ENCODE measurements at places on chromosomes 2 and 18.

DNA sequence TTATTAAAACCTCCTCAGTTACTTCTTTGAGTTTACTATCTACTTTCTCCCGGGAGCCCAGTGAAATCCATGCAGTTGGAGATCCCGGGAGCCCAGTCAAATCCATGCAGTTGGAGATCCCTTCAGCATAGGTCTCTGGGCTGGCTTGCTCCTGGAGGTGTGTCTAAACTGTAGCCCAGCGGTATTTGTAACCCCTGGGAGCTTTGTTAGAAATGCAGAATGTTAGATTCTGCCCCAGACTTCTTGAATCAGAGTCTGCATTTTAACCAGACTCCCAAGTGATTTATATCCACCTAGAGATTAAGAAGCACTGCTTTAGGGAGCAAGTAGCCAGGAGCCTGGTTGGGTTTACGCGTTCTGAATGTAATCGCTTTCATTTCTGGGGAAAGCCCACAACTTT lies 54.5 kb downstream of the ARHGAP28 start:
- no peak for DNase-seq

DNA sequence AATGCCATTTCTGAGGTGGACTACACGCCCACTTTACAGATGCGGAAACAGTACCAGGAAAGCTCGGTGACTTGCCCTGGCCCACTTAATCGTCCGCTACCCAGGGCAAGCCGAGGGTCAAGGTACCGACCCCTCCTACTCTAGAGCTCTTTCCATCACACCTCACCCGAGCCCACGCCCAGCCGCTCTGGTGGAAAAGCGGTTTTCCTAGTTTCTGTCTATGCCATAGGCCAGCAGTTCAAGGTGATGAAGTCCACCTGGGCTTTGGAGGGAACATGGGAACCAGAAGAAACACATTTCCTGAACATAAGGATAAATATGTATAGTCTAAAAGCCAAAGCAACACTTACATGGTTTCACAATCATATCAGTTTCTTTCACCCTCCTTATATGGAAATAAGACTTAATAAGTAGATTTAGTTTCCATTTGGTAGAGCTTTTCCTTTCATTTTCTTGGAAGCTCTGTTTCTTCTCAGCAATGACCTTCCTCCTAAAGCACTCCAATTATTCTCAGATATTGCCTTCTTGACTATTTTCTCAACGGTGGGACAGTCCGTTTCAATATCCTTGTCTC lies 567 bp downstream of the VWA3B start:
- DNase-seq: no peak

DNA sequence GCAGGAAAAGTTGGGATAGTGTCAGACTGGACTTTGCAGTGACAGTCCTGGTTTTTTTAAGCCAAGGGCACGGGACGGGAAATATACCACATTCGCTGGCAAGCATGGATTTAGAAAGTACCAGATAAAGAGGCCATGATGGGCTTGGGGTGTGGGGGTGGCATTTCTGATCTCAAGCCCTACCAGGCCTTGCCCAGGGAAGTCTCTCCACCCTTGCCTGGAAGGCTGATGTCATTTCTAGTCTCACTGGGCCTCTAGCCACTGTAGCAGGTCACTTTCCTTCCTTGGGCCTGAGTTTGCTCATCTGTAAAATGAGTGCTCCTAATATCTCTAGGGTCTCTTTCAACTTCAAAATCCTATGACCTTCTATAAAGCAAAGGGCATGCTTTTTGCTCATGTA lies 1.8 kb downstream of the ZBTB7C start:
- no peak for DNase-seq

DNA sequence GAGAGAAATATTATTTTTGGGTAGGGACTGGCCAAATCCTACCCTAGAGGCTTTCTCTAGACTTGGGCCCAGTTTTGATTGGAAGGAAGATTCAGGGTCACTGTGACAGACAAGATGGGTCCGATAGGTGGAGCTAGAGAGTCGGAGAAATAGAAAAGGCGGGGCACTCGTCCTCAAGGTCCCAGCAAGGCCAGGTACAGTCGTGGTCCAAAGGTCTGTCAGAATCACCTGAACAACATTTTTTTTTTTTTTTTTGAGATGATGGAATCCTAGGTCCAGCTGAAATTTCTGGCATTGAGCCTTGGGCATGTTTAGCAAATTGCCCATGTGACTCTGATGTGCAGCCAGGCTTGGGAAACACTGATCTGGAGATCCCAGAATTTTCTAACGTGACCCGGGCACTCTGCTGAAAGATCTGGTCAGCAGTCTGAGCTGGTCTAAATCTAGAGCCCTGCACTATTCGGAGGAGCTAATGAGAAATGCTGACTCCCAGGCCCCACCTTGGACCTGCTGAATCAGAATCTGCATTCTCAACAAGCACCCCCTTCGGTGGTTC lies 23.0 kb upstream of the NTSR2 start:
- DNase-seq: peak; percentile 50

DNA sequence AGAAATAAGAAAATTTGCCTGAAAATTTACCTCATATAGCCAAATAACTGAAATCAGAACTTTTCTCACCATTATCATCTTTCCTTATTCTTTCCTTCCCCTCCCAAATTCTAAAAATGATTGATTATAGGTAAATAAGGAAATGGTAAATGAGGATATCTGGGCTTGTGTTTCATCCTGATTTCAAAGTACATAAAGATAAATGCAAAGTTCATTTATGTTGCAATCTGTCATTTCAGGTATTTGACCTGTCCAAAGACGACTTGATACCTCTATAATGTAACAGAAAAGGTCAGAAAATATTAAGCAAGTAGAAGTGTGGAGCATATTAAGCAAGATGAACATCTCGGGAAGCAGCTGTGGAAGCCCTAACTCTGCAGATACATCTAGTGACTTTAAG lies 3.4 kb downstream of the RBBP8 start:
- DNase-seq: no peak

DNA sequence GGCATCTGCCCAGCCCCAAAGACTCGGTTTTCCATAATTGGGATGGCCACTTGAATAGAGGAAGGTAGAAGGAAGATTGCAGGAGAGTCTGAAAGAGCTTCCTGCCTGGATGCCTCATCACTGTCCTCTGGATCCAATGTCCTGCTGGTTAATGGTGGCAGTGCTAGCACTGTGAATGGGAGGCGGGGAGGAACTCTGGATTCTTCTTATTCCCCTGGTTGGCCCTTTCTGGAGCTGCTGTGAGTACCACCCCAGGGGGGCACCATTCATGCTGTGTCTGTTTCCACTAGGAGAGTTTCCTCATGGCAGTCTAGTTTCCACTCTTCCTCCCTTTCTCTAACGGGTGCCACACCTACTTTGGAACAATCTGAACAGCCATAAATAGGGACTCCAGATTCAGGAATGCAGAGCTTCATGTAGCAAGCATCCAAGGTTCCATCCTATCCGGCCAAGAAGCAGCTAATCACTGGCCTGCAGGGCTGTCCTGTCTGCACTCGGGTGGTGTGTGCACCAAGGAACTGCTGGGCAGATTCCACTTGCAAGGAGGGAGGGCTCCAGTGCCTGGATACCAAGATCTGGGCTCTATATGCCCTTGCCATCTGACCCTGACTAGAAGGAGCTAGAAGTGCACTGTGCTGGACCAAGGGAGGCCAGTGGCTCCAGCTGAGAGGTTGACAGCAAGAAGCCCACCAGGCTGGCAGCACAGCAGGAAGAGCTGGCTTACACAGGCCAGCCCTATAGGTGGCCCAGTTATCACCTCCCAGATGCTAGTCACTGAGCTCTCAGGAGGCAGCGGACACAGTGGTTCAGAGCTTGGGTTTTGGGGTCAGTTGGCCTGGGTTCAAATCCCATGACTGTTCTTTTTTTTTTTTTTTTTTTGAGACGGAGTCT lies 4.6 kb upstream of the ATOH8 start:
- DNase-seq: no peak
